HTR-8/SVneo (cell line): ENCODE measurements at places on chromosomes 7 and 10.

DNA sequence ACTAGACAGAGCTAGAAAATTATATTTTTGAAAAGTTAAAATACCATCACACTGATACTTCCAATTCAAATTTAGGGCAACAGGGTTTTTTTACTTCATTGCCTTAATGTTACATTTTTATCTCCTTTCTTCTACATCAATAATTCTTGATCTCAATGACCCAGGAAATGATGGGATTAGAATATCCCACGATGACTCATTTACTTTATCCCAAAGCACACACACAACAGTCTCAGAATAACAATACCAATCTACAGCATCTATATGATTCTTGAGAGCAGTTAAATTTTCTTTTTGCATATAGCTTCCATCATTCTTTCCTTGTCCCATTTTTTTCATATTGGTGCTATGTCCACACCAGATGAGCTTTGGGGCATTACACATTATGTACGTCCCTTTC, 98.4 kb upstream of the EEPD1 start:
- DNase-seq = no peak

DNA sequence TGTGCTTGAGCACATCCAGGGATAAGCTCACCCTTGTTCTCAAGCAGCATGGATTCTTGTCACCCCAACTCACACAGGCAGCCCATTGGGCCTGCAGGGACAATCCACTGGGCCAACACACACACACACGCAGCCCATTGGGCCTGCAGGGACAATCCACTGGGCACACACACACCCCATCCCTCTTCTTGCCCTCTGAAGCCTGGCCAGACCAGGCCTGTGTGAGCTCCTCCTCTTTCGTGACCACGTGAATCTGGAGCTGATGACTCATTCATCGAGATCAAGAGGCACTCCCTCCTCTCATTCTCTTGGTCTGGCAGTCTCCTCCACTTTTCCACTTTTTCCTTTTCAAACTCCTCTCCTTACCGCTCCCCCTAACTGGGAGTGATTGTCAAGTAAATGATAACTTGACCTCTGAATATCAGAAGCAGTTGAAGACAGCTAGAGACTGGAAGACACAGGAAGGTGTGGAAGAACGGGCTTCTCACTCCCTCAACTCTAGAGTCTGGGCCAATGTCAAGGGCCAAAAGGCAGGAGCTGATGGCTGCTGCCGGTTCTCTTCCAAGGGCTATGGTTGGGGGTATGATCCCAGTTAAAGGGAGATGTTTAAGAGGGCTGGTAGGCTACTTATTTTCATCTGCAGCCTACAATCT, 89.7 kb downstream of the HIPK2 start:
- no peak for DNase-seq

- no peak for DNase-seq
These were observed 171.2 kb upstream of the CELF2 start for GRCh38 chr10:10846504-10846900.

- DNase-seq = peak; percentile 18
These were observed 127.1 kb downstream of the KMT2E start for GRCh38 chr7:105141068-105141467.

DNA sequence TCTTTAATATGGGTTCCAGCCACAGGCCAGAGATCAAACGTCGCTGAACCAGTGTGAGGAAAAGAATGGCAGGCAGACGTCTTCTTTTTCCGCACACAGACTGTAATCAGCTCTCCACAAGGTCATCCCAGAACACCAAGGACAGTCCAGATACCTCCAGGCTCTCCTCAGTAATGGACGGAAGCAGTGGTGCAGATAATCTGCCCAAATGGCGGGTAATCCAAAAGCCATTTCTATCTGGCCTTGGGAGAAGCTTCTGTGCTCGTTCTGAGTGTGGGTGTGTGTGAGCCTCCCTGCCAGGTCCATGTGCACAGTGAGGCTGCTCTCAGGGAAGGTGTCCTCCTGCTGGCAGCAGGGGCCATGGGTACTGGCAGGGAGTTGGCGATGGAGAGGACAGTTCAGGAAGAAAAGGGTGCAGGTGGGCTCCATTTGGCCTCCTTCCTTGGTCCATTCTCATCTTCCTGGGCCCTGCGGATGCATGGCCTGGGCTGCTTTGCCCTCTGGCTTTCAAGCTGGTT, 15.6 kb upstream of the TEX36 start:
- no peak for DNase-seq

GRCh38 chr10:44845361-44846175, 65.6 kb upstream of the TMEM72 start:
- no peak for DNase-seq

DNA sequence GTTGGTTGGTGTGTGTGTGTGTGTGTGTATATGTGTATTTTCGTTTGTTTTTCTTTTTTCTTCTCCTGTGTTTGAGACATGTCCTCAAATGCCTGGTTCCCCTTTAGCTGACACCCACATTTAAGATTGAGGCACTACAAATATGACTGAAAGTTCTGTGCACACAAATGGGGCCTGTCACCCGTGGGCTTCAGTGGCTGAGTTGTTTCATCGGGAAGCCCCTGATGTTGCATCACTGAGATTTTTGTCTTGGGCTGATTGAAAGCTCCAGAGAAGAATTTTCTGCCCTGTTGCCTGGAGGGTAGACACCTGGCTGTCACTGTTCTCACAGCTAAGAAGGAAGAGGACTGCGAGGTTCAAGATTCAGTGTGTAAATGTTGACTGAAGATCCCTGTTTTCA, 283.8 kb upstream of the C7orf33 start:
- no peak for DNase-seq

- no peak for DNase-seq
These were observed 166.4 kb upstream of the ADO start for GRCh38 chr10:62638062-62638477.

- DNase-seq = no peak
These were observed 22.2 kb downstream of the LBX1 start for GRCh38 chr10:101207026-101207425.

- DNase-seq = no peak
These were observed 110.4 kb downstream of the CFTR start for GRCh38 chr7:117590191-117590590.

- peak; percentile 61 for DNase-seq
These were observed 327.3 kb upstream of the NRP1 start for GRCh38 chr10:33661580-33662336.

- no peak for DNase-seq
These were observed 65.3 kb downstream of the GFRA1 start for GRCh38 chr10:116207690-116208089.

GRCh38 chr7:2843711-2844152, 376 bp downstream of the GNA12 start:
- no peak for DNase-seq

- DNase-seq = no peak
These were observed 51.3 kb upstream of the STEAP4 start for GRCh38 chr7:88357781-88358525.

GRCh38 chr10:21724020-21724589, 190.1 kb downstream of the MLLT10 start:
- no peak for DNase-seq

- DNase-seq = no peak
These were observed 17.9 kb upstream of the PSMG3 start for GRCh38 chr7:1587738-1588137.

GRCh38 chr10:4107285-4107851, 322.4 kb upstream of the KLF6 start:
- no peak for DNase-seq

- DNase-seq = no peak
These were observed 15.2 kb downstream of the PDGFA start for GRCh38 chr7:504221-505111.

GRCh38 chr7:134513169-134513752, 14.1 kb upstream of the AKR1B10 start:
- DNase-seq = peak; percentile 41

DNA sequence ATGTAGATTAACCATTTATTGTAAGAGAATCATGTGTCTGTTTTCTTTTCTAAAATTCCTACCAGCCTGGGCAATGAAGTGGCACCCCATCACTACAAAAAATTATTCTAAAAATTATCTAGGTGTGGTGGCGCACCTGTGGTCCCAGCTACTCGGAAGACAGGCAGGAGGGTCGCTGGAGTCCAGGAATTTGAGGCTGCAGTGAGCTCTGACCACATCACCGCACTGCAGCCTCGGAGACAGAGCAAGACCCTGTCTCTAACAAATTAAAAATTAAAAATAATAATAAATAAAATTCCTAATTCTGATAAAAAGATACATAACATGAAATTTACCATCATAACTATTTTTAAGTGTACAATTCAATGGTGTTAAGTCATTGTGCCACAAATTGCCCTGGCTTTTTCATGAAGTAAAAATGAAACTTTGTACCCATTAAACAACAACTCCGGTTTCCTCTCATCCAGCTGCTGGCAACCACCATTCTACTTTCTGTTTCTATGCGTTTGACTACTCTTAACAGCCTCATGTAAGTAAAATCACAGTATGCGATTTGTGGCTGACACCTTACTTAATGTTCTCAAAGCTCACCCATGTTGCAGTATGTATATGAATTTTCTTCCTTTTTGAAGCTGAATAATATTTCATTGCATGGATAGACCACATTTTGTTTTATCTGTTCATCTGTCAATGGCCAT, 20.6 kb upstream of the USP6NL start:
- no peak for DNase-seq

DNA sequence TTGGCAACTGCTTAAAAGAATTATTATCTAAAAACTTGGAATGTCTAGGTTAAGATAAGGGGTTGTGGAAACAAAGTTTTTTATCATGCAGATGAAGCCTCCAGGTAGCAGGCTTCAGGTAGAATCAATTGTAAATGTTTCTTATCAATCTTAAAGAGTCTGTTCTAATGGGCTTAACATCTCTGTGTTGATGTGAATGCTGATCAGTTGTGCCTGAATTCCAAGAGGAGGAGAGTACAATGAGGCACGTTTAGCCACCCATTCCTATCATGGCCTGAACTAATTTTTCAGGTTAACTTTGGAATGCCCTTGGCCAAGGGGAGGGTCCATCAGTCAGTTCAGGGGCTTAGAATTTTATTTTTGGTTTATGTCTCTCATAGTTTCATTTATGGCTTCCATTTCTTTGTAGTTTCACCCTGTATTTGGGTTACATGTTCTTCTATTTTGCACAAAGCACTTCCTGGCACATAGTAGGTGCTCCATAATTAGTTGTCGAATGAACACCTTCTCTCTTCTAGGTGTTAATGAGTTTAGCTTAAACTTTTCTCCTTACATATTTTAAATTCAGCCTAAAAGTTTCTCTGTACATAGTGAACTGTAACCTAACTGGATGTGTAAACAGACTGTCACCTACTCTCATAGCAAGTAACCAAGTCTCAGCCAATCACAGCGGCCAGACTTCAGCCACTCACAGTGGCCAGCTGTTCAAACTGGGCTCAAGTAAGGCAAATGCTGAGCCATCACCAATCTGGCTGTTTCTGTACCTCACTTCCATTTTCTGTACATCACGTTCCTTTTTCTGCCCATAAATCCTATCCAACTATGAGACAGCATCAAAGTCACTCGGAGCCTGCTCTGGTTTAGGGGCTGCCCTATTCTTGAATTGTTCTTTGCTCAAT, 34.7 kb downstream of the ALOX5 start:
- no peak for DNase-seq

- no peak for DNase-seq
These were observed 151.9 kb downstream of the ZMYND11 start for GRCh38 chr10:287026-287709.

- DNase-seq = no peak
These were observed 846.5 kb downstream of the TYW1 start for GRCh38 chr7:67843001-67843565.

- no peak for DNase-seq
These were observed 347.1 kb downstream of the FGFR2 start for GRCh38 chr10:121250995-121251764.

GRCh38 chr7:32501522-32501921, 6.2 kb downstream of the AVL9 start:
- no peak for DNase-seq

DNA sequence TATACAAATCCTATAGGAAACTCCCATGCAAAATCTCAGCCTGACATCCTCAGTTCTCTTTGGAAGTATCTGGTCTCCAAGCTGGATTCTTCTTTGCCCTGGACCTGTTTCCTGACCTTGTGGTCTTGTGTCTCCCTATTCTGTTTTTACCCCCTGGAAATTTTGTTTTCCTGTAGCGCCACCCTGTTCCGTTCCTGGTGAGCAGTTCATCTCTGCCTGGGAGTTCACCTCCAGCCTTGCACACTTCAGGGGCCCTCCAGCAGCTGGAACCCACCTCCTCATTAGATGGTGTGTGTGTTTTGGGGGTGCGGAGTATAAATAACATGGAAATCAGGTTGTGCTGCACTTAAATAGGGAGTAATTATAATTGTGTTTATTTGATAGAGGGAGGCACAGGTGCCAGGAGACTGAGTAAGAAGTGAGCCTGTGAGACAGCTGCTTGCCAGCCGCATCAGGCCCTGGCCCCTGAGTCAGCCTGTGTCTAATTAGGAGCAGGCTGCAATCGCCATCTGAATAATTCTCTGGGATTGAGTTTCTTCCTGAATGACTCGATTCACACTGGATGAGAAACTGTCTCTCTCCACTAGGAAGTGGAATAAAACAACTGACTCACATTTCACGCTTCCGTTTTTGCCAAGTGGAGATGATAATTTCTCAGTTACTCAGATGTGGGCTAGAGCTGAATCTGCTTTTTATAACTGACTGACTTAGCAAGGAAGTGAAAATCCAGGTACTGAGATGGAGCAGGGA, 69.4 kb upstream of the HECTD2 start:
- peak; percentile 52 for DNase-seq

GRCh38 chr7:99173787-99174186, 29.9 kb upstream of the SMURF1 start:
- DNase-seq = no peak

DNA sequence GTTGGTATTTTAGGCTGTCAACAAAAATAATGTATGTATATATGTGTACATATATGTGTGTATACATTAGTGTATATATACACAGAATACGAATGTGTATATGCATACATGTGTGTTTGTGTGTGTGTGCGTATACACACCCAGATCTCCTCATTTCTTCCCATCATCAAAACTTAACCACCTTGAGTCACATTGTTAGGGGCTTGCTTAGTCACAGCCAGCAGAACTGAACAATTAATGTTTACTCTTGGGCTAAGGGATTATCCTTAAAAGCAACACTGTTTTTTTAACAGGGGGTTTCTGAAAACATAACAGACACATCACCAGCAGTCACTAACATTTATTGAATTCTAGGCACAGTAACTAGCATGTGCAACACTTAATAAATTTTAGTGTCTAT, 83.0 kb upstream of the ASAH2 start:
- no peak for DNase-seq
